Mammary epithelial cell (primary cell): ENCODE measurements at places on chromosomes 6 and 20.

GRCh38 chr6:31927242-31927862 lies at the start of gene C2:
Gene C2 (plus strand): TSS chr6:31927717. CDS start chr6:31927753, 36 bp downstream.
- no peak for DNase-seq

DNA sequence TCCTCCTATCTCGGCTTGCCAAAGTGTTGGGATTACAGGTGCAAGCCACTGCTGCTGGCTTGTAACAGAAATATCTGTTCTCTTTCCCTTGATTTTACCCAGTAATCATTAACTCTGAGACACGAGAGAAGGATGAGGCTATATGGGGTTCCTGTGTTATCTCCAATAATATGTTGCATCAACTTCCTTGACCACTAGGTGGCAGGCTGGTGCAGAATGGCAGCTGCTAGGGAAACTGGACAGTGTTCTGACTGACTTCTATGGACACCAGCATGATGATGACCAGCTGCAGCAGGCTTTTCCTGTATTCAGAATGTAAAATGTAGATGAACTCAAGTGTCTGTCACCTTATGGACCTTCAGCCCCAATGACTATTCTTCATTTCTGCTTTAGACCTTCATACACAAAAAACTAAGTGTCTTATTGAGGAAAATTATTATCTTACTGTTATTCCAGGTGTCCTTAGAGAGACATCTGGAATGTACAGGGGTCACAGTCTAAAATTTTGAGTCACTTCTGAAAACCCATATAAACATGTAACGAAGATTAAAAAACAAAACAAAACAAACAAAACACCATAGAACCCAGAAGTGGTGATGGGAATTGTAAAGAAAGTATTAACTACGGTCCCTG lies 20.4 kb upstream of the CD109 start:
- peak; percentile 72 for DNase-seq

- no peak for DNase-seq
Measured at GRCh38 chr6:163786995-163787671, 372.6 kb downstream of the QKI start.

GRCh38 chr20:14877301-14878028 lies 540.1 kb upstream of the FLRT3 start:
- no peak for DNase-seq

- no peak for DNase-seq
Measured at GRCh38 chr20:20195021-20195705, 142.8 kb downstream of the CFAP61 start.

- DNase-seq, result no peak
Measured at GRCh38 chr6:150224820-150225219, 82.0 kb downstream of the PPP1R14C start.
